GM18507 (cell line): ENCODE measurements at places on chromosomes 1 and 21.

DNA sequence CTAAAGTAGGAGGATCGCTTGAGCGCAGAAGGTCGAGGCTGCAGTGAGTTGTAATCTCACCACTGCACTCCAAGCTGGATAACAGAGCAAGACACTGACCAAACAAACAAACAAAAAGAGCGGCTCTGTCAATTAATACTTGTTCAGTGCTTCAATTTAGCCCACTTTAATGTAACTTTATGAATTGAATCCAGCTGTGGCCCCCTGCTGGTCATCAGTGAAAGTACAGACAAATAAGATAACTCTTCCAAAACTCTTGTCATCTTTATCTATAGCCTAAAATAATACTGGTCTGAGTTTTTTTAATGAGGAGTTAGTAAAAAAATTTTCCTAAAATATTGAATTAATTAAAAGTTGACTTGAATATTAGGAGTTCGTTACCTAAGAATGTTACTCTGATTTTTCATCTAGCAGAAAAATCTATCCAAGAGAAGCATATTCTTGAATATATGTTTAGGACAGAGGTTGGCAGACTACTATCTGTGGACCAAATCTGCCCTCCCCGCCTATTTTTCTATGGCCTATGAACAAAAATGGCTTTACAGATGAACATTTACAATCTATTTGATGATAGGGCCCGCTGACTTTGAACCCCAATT is 26.1 kb downstream of the ATP5PF start:
- DNase-seq, result peak; percentile 28

DNA sequence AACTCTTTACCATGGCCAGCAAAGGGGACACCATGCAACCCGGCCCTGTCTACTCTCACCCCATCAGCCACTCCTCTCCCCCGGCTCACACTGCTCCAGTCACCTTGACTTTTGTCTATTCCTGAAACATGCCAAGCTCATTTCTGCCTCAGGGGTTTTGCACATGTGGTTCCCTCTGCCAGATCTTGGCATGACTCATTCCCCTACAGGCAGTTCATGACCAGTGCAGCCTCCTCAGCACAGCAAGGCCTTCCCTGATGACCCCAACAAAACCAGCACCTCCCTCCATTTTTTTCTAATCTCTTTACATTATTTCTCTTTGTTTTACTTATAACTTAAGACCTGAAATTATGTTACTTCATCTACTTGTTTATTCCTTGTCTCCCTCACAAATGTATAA is 58.6 kb upstream of the GJB5 start:
- no peak for DNase-seq

- no peak for DNase-seq
Observed at GRCh38 chr1:163171826-163172225, 30.9 kb downstream of the RGS5 start.

GRCh38 chr1:43338001-43338400 is 383 bp downstream of the MPL start:
- DNase-seq, result no peak

- DNase-seq, result no peak
Observed at GRCh38 chr1:66685265-66685664, 67.0 kb upstream of the DYNLT5 start.

GRCh38 chr1:174289644-174290310 is 130.5 kb downstream of the RABGAP1L start:
- no peak for DNase-seq

- no peak for DNase-seq
Observed at GRCh38 chr1:223683586-223684487, 18.3 kb upstream of the CAPN8 start.

GRCh38 chr1:164783778-164784555 is 225.0 kb downstream of the PBX1 start:
- DNase-seq, result no peak

DNA sequence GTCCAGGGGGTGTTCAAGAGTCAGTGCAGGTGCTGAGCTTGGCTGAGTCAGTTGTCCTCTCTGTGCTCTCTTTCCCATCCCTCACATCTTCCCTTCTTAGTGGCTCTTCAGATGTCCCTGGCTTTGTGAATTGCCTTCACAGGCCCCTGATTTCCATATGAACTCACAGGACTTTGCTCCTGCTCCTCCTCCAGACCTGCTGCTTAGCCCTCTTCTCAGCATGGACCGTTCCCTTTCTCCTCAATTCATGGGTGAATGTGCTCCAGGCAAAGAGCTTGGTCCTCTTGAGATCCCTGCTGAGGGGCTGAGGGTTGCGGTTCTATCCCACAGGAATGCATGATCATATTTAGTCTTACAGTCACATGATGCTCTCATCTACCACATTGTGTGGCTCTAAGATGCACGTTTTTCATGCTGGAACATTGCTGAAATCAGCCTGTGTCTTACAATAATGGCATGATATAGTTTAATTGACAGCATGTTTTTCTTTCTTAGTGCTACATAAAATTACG is 30.5 kb downstream of the CACNA1E start:
- no peak for DNase-seq

- no peak for DNase-seq
Observed at GRCh38 chr1:174072581-174072980, 50.4 kb upstream of the RC3H1 start.

GRCh38 chr1:228902781-228903433 is 167.6 kb downstream of the RHOU start:
- DNase-seq, result no peak
